ENCODE measurements at places on chromosomes 1 and 21.

- DNase-seq = no peak
Observed at GRCh38 chr1:105664495-105664894, 1392.0 kb upstream of the PRMT6 start.

DNA sequence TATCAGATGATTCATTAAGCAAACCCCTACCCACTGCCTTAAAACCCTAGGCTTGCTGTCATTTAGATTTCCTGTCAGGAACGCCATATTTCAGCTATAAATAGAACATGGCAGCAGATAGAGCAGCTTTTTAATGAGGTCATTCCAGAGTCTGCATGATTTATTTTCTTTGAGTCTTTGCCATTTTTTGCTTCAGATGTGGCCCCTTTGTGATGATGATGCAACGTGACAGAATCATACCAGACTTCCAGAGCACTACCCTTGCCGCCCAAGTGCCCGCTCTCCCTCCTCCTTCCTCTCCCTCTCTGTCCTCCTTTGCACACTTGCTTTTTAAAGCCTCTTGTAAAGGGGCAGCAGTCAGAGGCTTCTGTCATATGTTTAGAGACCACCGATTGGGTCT, 55.5 kb upstream of the TRIM67 start:
- DNase-seq = no peak

DNA sequence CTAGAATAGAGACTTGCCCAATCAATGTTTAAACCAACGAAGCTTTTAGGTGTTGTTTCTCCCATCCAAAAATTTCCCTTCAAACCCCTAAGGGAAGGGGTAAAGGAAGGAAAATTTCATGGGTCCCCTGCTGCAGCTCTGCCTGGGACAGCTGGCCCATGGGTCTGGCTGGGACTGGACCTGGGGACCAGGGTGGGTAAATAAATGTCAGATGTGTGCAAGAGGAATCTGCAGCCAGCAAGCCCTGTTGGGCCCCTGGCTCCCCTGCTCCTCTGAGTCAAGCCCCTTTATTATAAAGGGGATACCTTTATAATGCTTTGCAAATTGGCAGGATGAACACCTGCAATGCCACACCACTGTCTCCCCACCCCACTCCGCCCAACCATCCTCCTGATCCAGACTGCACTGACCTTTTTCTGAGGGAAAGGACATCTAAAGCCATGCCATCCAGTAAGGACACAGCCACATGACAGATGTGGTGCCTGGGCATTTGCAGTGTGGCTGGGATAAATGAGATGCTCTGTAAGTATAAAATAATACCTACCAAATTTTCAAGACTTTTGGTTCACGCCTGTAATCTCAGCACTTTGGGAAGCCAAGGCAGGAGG, 1.9 kb upstream of the TMEM125 start:
- DNase-seq = no peak

GRCh38 chr1:44315521-44315920, 39.5 kb downstream of the ERI3 start:
- DNase-seq = no peak

- DNase-seq = no peak
Observed at GRCh38 chr1:236391008-236391407, 3.1 kb upstream of the EDARADD start.

DNA sequence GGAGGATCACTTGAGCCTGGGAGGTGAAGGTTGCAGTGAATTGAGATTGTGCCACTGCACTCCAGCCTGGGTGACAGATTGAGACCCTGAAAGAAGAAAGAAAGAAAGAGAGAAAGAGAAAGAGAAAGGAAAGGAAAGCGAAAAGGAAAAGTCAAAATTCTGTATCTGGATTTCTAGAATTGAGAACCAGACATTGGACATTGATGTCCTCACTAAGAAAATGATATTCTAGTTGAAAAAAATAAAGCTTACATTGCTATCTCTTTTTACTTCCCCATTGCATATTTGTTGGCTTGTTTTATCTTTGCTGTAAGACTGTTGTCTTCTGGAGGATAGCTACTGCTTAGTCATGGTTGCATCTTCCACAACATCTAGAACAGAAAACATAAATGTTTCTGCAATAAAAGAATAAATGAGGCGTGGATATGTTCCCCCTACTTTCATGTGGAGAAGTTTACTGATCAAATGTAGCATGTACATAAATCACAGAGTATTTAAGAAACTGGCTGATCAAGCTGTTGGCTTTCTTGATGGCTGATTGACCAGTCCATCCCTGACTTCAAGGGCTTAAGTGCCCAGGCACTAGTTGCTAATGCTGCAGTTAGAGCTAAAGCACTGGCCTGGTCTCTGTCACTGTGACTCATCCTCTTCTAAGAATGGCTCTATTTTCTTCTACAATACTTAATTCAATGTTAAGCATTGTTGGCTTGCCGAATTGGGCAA, 17.7 kb downstream of the CD53 start:
- no peak for DNase-seq

GRCh38 chr1:21114431-21114830, 62.3 kb downstream of the EIF4G3 start:
- DNase-seq = no peak

DNA sequence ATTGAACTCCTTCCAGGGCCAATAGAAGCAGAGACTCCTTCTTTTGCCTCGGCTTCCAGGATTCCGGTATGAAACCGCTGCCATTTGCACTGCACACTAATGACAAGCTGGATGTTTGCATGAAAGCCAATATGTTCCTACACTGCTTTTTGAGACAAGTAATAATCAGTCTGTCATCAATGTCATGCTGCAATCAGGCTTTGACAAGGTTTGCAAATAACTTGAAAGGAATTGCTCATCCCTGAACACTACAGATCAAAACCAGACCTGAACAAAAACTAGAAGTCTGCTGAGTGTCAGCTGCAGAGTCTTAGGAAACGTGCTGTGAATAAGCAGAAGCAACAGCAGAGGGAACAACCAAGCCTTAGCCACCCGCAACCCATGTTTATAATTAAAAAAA, 720.7 kb upstream of the CXADR start:
- DNase-seq = no peak

DNA sequence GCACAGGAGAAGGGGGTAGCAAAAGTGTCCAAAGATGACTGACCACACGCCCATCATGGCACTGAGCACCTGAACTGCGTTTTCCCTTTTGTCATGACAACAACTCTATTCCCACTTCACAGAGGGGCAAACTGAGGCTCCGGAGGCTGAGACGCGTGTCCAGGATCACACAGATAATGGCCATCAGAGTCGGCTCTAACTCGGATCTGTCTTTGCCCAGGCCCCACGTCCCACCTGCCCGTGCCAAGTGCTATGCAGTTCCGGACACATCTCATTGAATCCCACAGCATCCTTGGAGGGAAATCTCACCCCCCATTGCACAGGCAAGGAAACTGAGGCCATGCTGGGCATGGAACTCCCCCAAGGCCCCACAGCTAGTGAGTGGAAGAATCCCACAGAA, 62.1 kb downstream of the MATN1 start:
- DNase-seq = no peak

GRCh38 chr1:29688471-29689365, 452.4 kb downstream of the PTPRU start:
- DNase-seq = no peak

- DNase-seq = no peak
Observed at GRCh38 chr1:231326248-231326647, 11.4 kb downstream of the EXOC8 start.

GRCh38 chr1:9653491-9654050, 2.0 kb downstream of the PIK3CD start:
- DNase-seq = no peak

- no peak for DNase-seq
Observed at GRCh38 chr21:42799516-42799915, 79.8 kb downstream of the WDR4 start.

GRCh38 chr21:44557491-44558328, 885 bp downstream of the KRTAP10-3 start:
- no peak for DNase-seq

DNA sequence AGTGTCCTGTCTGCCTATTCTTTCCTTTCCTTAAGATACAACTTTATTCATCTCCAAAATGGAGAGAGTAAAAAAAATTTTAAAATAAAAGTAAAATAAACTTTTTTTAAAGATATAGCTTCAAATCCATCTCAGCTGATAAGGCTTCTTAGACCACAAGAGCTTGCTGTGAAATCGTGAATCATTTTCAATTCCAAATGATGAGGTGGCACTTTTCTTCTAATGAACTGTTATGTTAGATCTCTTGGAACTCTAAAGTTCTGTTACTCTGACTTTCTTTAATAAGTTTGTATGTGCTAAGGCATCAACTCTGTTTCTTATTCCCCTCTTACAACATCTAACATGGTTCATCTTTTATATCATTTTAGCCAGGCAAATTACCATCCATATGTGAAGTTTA, 4.5 kb downstream of the SH3GLB1 start:
- DNase-seq = no peak

DNA sequence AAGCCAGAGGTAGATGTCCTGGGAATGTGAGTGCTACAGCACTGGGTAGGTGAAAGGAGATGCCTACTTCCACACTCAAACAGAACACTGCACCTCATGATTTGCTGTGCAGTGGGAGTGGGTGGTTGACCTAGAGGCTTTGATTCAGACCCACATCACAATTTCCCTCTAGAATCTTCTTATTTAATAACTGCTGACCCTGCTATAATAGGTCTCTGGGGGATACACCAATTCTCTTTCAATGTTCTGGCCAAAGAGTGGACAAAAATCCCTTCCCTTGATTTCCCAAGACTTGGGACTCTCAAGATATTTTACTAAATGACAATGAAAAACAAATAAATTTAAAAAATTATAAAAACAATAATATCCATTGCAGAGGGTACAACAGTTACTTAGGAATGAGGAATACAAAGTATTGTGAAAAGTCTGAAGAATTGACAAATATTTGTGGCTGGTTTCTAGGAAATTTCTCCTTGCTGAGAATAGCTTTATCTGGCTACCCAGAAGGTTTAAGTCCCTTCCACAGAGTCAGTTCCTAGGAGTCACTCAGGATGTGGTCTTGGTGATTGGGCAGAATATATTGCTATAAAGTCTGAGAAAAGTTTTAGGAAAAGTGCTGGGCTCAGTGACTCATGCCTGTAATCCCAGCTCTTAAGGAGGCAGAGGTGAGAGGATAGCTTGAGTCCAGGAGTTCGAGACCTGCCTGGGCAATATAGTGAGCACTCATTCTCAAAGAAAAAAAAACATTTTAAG, 2.4 kb upstream of the FCGR2A start:
- DNase-seq = no peak

DNA sequence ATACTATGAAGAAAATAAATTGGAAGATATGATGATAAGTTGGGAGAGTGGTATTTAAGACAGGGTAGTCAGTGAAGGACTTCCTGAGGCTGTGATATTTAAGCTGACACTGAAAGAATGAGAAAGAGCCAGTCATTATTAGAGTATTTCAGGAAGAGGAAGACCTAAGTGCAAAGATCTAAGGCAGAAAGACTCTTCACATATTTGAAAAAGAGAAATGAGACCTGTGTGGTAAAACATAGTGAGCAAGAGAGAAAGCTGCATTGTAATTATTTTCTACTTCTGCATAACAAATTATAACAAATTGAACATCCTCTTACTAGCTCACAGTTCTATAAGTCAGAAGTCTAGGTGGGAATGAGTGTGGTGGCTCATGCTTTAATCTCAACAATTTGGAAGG, 34.6 kb upstream of the DOCK7 start:
- no peak for DNase-seq

- DNase-seq = no peak
Observed at GRCh38 chr21:37564924-37565529, 198.5 kb downstream of the DYRK1A start.

GRCh38 chr1:156973417-156973816, 53.0 kb downstream of the LRRC71 start:
- DNase-seq = no peak

DNA sequence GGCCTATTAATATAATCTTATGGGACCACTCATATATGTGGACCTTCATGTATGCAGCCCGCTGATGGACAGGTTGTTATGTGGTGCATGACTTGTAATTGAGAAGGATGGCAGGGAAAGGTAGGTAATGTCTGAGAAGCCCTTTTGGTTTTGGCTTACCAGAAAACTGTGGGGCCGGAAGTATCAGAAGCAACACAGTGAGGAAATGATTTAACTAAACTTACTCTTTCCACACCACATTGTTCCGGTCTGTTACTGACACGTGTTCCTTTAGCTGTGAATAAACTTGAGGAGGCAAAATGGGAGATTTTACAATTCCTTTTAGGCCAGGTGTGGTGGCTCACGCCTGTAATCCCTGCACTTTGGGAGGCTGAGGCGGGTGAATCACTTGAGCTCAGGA, 32.4 kb downstream of the KIF1B start:
- no peak for DNase-seq

DNA sequence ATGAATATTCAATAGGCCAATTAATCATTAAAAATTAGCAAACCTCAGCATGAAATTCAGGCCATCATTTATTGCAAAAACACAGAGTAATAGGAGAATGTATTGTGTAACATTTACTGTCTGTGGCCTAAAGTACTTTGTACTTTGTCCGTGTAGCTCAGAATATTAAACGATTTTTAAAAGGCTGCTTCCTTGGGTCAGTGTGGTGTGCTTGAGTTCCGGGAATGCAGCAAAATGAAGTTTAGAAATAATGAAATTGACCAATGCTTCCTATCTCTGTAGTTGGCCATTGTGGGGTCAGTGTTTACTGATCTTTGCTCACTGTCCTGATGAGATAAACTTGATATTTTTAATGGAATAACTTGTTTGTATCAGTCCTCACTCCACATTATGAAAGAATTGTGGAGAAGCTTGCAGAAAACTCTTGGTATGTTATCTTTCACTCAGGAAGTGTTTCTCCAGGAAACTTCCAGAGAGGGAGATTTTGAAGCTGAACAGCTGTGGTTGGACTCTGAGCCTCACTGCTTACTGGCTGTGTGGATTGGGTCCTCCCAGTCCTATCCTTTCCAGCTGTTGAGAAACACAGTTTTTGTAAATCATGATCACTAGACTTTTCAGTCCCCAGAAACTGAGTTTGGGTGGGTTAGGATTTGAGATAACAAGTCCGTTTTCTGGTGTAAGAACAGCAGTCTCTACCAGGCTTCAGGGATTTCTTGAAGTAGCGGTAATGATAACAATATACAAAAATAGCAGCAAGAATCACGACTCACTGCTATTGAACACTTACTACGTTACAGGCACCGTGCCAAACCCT, 19.2 kb upstream of the MTARC1 start:
- DNase-seq = no peak

DNA sequence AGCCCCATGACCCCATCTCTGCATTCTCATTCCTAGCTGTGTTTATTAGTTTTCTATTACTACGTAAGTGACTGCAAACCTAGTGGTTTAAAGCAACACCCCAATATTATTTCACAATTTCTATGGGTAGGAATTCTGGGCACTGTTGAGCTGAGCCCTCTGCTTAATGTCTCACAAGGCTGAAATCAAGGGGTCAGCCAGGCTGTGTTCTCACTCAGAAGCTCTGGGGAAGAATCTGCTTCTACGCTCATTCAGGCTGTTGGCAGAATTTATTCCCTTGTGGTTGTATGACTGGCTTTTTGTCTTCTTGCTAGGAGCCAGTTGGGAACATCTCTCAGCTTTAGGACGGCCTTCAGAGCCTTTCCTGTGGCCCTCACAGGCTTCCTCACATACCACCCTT, 181.0 kb downstream of the GIPC2 start:
- no peak for DNase-seq

- DNase-seq = no peak
Observed at GRCh38 chr1:234874291-234875288, 254.0 kb downstream of the TOMM20 start.
